ENCODE measurements at places on chromosomes 12 and 14.

DNA sequence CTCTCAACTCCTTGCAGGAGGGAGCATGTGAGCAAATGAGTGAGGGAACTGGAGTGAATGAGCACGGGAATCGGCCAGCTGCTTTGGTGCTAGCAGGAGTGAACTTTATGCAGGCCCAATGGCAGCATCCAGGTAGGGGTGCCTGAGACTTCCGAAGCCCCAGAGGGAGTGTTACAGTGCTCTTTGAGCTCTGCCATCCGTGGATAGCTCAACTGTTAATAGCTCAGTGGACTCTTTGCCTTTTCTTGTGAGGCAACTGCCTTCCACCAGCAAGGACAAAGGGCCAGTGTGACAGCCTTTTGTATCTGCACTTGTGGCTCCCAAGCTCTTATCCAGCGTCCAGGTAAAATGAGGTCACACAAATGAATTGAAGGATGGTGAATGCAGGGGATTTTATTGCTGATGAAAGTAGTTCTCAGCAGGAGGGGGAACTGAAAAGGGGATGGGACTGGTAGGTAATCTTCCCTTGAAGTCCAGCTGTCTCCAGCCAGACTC lies 12.9 kb downstream of the CREBL2 start:
- no peak overlapping the region for H3K4me3 ChIP-seq
- DNase-seq, result no peak
- no peak overlapping the region for H3K27ac ChIP-seq
- no peaks in the 10 kb centered on the region for H3K4me1 ChIP-seq
- peaks cover 9% of the 10 kb centered on the region for H3K36me3 ChIP-seq
- H3K27me3 ChIP-seq, result no peaks in the 10 kb centered on the region

- H3K27me3 ChIP-seq, result no peaks in the 10 kb centered on the region
- DNase-seq, result no peak
- no peak overlapping the region for H3K27ac ChIP-seq
- no peak overlapping the region for H3K4me3 ChIP-seq
- H3K36me3 ChIP-seq, result no peaks in the 10 kb centered on the region
Measured at GRCh38 chr14:50344876-50345563, 32.9 kb downstream of the DMAC2L start.

GRCh38 chr12:68231229-68231628 lies 5.6 kb upstream of the IL26 start:
- no peak for DNase-seq
- H3K36me3 ChIP-seq, result no peaks in the 10 kb centered on the region
- no peaks in the 10 kb centered on the region for H3K27me3 ChIP-seq
- no peak overlapping the region for H3K27ac ChIP-seq
- peaks cover under 1% of the 10 kb centered on the region for H3K4me1 ChIP-seq
- H3K4me3 ChIP-seq, result no peak overlapping the region

- no peak overlapping the region for H3K27ac ChIP-seq
- H3K4me1 ChIP-seq, result no peaks in the 10 kb centered on the region
- no peaks in the 10 kb centered on the region for H3K36me3 ChIP-seq
- H3K27me3 ChIP-seq, result no peaks in the 10 kb centered on the region
Measured at GRCh38 chr14:64279704-64280668, 14.2 kb downstream of the ESR2 start.

- H3K4me3 ChIP-seq, result no peak overlapping the region
- no peaks in the 10 kb centered on the region for H3K27me3 ChIP-seq
- no peak for DNase-seq
- no peaks in the 10 kb centered on the region for H3K4me1 ChIP-seq
- no peak overlapping the region for H3K27ac ChIP-seq
Measured at GRCh38 chr12:112430929-112431328, 12.2 kb downstream of the PTPN11 start.

GRCh38 chr14:95609398-95609990 lies 74.6 kb downstream of the GLRX5 start:
- H3K4me3 ChIP-seq, result no peak overlapping the region
- no peak overlapping the region for H3K27ac ChIP-seq
- no peak for DNase-seq
- no peaks in the 10 kb centered on the region for H3K27me3 ChIP-seq
- H3K36me3 ChIP-seq, result no peaks in the 10 kb centered on the region

DNA sequence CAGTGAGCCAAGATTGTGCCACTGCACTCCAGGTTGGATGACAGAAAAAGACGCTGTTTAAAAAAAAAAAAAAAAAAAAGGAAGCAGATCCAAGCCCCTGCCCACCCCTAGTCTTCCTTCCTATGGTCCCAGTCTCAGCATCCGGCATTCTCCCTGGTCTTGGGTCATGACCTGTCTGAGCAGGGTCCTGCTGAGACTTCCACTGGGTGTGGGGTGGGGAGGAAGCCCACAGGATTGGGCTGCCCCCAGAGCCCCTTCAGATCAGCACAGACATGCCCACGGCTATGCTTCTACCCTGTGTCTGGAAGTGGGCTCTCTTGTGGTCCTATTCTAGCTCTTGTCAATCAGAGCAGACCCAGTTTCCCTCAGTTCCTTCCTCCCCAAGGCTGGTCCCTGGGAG lies 12.6 kb upstream of the PLEK2 start:
- DNase-seq, result no peak
- no peak overlapping the region for H3K27ac ChIP-seq
- no peaks in the 10 kb centered on the region for H3K36me3 ChIP-seq
- no peak overlapping the region for H3K4me3 ChIP-seq
- H3K4me1 ChIP-seq, result peaks cover 5% of the 10 kb centered on the region

DNA sequence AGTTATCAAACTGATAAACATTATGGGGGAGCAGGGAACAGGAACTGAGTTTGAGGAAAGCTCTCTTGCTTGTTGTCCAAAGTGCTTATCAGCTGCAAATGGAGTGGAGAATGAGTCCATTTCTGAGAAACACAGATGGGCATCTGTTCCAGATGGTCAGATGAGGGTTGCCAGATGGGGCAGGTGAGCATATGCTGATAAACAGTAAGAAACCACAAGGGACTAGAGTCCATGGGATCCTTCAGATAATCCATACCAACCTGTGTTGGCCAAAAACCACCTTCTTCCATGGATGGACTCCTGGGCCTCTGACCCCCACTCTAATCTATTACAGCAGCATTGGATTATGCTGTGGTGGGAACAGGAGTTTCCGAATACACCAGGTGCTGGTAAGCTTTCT lies 38.3 kb downstream of the GNS start:
- DNase-seq, result no peak
- no peak overlapping the region for H3K4me3 ChIP-seq
- peaks cover 79% of the 10 kb centered on the region for H3K36me3 ChIP-seq
- peaks cover 15% of the 10 kb centered on the region for H3K4me1 ChIP-seq

DNA sequence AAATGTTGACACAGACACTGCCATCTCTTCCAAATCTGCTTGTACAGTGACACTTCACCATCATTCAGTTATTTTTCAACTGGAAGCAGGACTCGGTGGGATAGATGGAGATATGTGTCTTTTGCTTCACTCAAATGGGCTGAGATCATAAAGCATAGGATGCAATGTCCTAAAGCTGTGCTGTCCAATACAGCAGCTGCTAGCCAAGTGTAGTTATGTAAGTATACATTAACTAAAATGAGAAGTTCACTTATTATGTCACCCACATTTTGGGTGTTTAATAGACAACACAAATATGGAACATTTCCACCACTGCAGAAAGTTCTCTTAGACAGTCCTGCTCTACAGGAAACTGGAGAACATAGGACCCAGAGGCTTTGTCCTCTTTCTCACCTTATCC lies 43.6 kb downstream of the AREL1 start:
- peaks cover 98% of the 10 kb centered on the region for H3K36me3 ChIP-seq
- H3K27me3 ChIP-seq, result no peaks in the 10 kb centered on the region
- no peak for DNase-seq
- no peak overlapping the region for H3K4me3 ChIP-seq
- H3K27ac ChIP-seq, result no peak overlapping the region
- H3K4me1 ChIP-seq, result no peaks in the 10 kb centered on the region

DNA sequence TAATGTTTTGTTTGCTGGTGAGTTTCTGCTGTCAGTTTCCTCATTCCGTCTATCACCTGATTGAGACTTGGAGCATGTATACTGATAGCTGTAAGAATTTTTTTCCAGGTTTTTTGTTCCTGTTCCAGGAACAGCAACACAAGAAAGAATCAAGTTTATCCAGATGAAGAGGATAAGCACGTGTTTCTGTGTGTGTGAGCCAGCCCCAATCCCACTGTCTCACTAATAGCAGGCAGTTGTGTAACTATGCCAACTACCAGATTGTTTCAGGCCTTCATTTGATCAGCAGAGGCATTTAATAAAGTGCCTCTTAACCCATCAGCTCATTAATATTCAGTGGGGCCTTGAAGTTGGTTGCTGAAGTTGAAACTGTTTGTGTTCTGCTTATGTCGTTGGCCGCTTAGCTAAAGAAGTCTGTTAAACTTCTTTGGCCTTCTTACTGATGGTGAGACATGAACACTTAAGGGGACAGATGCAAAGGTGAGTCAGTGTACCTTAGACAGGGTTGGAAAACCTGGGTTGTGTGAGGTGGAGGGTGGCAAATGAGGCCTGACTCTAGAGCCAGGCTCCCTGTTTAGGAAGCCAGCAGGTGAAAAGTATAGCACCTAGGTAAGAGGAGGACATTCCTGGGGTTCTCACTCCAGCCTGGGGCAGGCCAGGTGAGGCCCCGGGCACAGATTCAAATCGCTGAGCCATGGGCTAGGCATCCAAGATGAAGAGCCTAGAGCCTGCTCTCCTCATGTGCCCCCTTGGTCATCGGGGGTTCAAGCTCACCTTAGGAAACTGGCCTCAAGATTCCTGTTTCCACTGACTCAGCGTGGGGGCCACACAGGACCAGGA lies 3.7 kb downstream of the ANKRD13A start:
- H3K27me3 ChIP-seq, result no peaks in the 10 kb centered on the region
- H3K4me3 ChIP-seq, result no peak overlapping the region
- H3K36me3 ChIP-seq, result peaks cover 40% of the 10 kb centered on the region
- H3K27ac ChIP-seq, result no peak overlapping the region
- peaks cover 21% of the 10 kb centered on the region for H3K4me1 ChIP-seq
- no peak for DNase-seq

GRCh38 chr14:30417121-30417520 lies 141.8 kb upstream of the G2E3 start:
- H3K4me3 ChIP-seq, result no peak overlapping the region
- peaks cover 2% of the 10 kb centered on the region for H3K27me3 ChIP-seq
- H3K4me1 ChIP-seq, result no peaks in the 10 kb centered on the region

DNA sequence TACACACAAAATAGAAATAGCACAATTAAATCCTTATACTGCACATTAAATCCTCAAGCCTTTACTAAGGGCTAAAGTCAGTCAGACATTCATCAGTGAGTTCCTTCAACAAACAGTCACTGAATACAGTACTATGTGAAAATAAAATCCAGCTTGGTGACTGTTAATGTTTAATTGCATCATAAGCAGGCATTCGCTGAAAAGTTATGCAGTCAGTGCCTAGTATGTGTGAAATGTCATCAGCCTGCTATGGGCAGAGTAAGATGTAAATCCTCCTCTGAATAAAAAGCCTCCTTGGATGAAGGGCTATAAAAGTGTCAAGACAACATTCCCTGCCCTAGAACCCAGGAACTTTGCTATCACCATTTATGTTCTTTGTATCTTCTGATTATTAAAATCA lies 116.4 kb downstream of the PRICKLE1 start:
- no peak for DNase-seq
- no peak overlapping the region for H3K27ac ChIP-seq
- peaks cover 21% of the 10 kb centered on the region for H3K4me1 ChIP-seq

- peak overlapping the region; percentile 95 for H3K4me3 ChIP-seq
- peaks cover 24% of the 10 kb centered on the region for H3K4me1 ChIP-seq
- DNase-seq, result peak; percentile 86
Measured at GRCh38 chr12:71840231-71840847, 780 bp downstream of the TBC1D15 start.

DNA sequence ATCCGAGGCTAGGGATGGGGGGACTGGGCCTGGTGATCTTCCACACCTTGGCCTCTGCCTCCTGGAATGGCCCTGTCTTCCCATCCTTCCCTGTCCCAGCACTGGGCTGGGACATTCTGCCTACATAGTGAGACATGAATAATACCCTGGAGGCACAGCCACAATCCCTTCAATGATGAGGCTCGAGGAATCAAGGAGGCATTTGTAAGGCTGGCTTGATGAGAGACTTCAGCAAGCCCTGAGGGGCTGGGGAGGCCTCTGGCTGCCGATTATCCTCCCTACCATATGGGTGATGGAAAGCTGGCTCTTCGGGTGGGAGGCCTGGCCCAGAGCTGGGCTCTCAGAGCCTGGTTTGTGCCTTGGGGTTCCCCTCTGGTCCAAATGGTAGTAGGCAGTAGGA lies 92.5 kb downstream of the CALM1 start:
- DNase-seq, result no peak
- H3K4me3 ChIP-seq, result no peak overlapping the region
- H3K27ac ChIP-seq, result no peak overlapping the region
- no peaks in the 10 kb centered on the region for H3K4me1 ChIP-seq
- H3K27me3 ChIP-seq, result no peaks in the 10 kb centered on the region
- no peaks in the 10 kb centered on the region for H3K36me3 ChIP-seq

GRCh38 chr14:68785534-68786490 lies 7.1 kb downstream of the ZFP36L1 start:
- peaks cover 54% of the 10 kb centered on the region for H3K4me1 ChIP-seq
- H3K4me3 ChIP-seq, result no peak overlapping the region
- H3K36me3 ChIP-seq, result peaks cover 33% of the 10 kb centered on the region
- H3K27me3 ChIP-seq, result no peaks in the 10 kb centered on the region
- DNase-seq, result no peak

DNA sequence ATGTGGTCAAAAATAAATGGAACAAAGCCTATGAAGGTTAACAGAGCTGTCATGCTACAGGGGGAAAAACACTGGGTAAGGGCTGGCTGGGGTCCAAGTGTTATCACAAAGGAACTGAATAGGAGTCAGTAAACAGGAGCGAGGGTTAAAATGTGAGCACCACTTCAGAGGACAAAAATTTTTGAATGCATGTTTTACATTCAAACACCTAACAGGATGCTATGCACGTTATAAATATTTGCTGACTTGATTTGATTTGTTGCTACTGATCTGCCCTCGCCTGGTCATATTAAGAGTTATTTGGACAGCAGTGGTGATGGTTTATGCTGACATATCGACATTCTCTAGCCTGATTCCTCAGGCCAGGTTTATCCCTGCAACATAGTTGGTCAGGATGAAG lies 7.4 kb upstream of the KTN1 start:
- H3K36me3 ChIP-seq, result no peaks in the 10 kb centered on the region
- DNase-seq, result no peak
- H3K4me3 ChIP-seq, result no peak overlapping the region
- no peak overlapping the region for H3K27ac ChIP-seq
- no peaks in the 10 kb centered on the region for H3K27me3 ChIP-seq
- H3K4me1 ChIP-seq, result no peaks in the 10 kb centered on the region

- H3K4me1 ChIP-seq, result no peaks in the 10 kb centered on the region
- H3K36me3 ChIP-seq, result no peaks in the 10 kb centered on the region
- no peaks in the 10 kb centered on the region for H3K27me3 ChIP-seq
- H3K4me3 ChIP-seq, result no peak overlapping the region
- DNase-seq, result peak; percentile 56
- no peak overlapping the region for H3K27ac ChIP-seq
Measured at GRCh38 chr12:15757553-15758255, 31.5 kb downstream of the EPS8 start.

DNA sequence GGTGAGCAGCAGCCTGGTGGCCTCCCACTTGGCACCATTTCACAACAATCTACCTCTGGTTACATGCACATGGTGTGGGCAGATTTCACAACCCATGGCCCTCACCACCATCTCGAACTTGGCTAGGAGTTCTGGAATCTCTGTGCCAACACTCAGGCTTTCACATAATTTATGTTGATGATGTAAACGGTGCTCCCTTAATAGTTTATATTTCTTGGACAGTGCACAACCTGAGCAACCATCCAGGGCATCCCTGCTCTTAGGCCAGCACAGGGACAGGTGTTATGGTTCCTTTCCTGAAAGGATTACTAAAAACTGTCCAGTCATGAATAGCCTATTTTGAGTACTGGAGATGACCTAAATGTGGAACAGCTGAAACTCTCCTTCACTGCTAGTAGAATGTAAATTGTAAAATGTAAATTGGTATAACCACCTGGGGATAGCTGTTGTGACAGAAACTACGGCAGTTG lies 28.6 kb downstream of the ABCB9 start:
- no peaks in the 10 kb centered on the region for H3K27me3 ChIP-seq
- no peak overlapping the region for H3K4me3 ChIP-seq
- no peaks in the 10 kb centered on the region for H3K36me3 ChIP-seq
- H3K4me1 ChIP-seq, result no peaks in the 10 kb centered on the region
- no peak overlapping the region for H3K27ac ChIP-seq
- no peak for DNase-seq
